ENCODE measurements at places on chromosomes 1 and 21.

GRCh38 chr1:44406737-44407429 is 1.8 kb downstream of the RNF220 start:
- DNase-seq: no peak

DNA sequence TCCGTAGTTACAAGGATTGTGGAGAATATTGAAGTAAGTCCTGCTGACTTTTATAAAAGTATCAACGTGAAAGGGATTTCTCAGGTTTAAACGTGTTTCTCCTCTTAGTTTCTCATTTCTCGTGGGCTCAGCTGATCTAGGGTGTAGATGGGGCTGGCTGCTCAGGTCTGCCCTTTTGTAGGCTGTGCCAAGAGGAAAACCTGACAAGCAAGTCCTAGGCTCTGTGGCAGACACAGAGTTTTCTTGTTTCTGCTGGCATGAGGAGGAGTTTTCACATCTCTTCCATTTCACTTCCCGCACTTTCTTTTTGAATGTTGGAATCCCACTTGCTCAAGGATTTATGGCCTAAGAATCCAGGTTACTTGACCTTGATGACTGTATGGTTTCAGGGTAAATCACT is 14.8 kb downstream of the VPS13D start:
- DNase-seq: no peak

DNA sequence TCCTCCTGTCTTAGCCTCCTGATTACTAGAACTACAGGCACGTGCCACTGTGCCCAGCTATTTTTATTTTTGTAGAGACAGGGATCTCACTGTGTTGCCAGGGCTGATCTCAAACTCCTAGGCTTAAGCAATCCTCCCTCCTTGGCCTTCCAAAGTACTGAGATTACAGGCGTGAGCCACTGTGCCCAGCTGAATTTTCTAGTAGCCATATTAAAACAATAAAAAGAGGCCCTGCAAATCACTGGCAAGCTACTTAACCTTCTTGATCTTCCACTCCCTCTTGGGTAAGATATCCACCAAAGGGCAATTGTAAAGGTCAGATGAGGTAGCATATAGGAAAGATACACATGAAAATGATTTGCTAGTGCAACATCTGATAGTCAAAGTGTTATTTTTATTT is 65.6 kb upstream of the SRSF10 start:
- DNase-seq: no peak

DNA sequence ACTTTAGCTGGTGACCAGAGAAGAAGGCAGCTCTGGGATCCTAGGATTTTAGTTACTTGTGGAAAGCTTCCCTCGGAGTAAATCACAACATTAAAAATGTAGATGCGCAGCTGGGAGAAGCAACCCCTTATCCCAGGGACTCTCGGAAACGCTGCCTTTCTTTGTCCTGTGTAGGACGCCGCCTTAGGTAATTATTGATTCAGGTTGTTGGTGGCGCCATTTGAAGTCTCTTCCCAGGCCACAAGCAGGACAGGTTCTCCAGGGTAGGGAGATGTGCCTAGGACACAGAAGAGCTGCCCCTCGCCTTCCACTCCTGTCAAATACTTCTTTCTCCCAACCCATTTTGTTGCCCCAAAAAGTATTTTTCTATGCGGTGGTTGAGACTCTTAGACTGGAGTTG is 10.3 kb downstream of the SLC37A1 start:
- no peak for DNase-seq

DNA sequence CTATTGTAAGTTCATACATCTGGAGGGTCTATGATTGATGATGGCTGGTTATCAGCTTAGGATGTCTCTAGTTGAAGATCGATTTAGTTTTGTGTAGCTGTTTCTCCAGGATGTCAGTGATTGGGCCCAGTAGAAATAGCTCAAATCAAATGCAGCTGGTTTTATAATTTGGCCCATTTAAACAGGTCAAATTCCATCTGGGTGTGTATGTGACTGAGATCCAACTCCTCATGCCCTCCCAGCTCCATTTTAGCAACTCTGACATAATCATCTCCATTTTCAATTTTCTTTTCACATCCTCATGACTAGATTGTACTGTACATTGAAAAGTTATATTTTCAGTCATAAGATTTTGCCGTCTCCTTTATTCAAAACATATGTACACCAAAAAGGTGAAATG is 99.2 kb downstream of the TPR start:
- no peak for DNase-seq

- no peak for DNase-seq
These were observed 26.8 kb downstream of the PRDM15 start for GRCh38 chr21:41852151-41852928.

DNA sequence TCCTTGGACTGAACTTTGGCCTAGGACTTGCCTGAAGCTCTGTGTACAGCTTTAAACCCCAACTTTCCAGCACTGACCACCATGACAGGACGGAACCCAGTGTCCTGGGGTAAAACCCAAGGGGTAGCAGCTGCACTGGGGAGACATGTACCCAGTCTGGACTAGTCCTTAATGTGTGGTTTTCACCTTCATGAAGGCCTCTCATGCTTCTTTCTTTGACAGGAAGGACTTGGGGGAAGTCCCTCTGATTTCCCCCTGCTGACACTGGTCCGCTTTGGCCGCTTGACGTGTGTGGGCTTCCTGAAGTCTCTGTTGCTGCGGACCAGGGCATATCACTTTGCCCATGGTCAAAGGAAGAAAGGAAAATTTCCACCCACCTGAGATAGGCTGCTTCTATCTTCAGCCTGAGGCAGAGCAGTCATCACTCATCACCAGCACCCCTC is 66.3 kb upstream of the PRDX6 start:
- no peak for DNase-seq

- no peak for DNase-seq
These were observed 74.6 kb upstream of the CSF3R start for GRCh38 chr1:36557041-36558000.

- DNase-seq: peak; percentile 58
These were observed 953 bp downstream of the TRIM46 start for GRCh38 chr1:155174324-155175280.

DNA sequence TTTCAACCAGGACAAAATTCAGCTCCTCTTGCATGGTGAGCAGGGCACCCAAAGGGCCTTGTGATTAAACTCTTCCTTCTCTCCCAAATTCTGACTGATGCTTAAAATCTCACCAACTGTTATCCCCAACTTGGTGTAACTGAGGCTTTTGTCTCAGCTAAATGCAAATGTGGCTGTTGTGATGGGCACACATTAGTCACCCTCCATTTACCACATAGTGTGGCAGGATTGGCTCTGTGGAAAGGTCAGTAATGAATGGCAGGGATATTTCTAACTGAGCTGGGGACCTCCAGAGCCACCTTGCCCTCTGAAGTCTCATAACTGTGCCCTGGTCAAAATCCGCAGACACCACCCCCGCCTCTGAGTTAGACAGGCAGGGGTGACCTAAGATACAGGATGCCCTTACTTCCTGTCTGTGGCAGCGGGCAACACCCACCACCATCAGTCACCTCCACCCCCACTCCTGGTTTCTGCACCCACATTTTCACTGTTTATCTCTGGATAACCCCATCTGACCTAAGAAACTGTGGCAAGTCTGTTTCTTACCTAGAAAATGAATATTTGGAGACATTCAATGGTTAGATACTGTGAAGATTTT is 25.4 kb upstream of the RGS16 start:
- no peak for DNase-seq

GRCh38 chr1:3883194-3883925 is 16.7 kb downstream of the C1orf174 start:
- DNase-seq: no peak

GRCh38 chr1:109279615-109280278 is 3.2 kb downstream of the PSRC1 start:
- DNase-seq: peak; percentile 63

DNA sequence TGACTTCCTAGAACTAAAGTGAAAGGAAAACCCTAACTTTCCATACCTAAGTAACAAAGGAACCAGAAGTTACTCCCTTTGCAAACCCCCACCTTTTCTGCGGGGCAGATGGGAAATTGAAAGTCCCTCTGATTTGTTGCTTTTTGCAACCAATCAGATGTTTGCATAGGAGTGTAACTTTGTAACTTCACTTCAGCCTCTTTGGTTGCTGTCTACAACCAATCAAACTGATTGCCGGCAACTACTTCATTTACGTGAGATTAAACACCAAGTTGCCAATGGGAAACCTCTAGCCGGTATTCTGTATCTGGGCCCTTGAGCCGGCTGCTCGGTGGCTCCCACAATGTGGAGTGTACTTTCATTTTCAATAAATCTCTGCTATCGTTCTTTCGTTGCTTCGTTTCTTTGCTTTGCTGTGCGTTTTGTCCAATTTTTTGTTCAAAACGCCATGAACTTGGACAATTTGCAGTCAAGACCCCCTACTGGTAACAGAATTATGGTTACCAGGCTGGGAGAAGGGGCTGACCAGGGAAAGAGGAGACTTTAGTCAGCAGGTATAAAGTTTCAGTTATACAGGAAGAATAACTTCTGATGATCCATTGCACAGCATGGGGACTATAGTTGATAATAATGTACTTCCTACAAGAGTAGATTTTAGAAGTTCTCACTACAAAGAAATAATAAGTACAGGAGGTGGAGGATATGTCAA is 69.2 kb upstream of the RGS2 start:
- DNase-seq: no peak

DNA sequence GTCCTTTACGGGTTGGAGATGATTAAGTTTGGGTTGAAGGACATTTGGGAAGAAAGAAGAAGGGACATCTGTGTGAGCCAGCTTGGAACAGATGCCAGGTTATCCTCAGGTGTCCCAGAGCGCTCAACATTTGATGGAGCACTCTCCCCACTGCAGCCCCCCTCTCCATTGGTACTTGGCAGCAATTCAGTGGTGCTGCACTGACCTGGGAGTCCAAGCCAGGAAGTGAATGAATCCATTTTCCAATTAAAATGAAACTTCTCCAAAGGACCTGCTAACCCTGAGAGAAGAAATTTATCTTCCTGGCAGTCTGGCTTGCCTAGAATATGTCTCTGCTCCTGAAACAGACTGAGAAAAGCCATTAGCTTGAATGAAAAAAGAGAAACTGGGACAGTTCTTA is 67.1 kb downstream of the FGGY start:
- DNase-seq: no peak

GRCh38 chr1:164635059-164635802 is 76.2 kb downstream of the PBX1 start:
- no peak for DNase-seq

DNA sequence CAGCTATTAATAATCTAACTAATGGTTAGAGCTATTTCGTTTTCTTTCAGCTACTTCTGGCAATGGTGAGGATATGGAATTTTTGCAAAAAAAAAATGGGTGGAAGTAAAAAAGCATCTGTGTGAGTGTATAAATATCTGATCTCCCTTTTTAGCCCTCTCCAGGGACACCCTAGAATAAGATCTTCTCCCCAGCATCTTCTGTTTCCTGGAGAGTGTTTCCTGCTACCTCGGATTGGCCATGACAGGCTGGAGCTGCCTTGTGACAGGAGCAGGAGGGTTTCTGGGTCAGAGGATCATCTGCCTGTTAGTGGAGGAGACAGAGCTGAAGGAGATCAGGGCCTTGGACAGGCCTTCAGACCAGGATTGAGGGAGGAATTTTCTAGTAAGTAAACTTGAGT is 23.8 kb downstream of the HSD3B2 start:
- DNase-seq: no peak

DNA sequence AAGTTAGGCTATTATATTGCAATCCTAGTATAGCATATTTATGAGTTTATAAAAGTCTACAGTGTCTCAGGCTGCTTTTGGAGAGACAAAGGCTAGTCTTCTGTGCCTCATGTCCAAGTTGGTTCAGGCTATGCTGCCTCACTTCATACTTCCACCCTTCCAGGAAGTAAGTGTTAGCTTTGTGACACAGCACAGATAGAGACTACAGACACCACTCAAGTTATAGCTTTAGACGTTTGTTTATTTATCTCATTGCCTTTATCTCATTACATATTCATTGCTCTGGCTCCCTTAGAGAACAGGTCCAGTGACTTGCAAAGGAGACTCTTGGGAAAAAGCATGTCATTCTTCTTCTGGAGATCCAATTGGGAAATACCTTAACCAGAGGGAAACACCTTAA is 22.6 kb upstream of the GBP4 start:
- DNase-seq: no peak

DNA sequence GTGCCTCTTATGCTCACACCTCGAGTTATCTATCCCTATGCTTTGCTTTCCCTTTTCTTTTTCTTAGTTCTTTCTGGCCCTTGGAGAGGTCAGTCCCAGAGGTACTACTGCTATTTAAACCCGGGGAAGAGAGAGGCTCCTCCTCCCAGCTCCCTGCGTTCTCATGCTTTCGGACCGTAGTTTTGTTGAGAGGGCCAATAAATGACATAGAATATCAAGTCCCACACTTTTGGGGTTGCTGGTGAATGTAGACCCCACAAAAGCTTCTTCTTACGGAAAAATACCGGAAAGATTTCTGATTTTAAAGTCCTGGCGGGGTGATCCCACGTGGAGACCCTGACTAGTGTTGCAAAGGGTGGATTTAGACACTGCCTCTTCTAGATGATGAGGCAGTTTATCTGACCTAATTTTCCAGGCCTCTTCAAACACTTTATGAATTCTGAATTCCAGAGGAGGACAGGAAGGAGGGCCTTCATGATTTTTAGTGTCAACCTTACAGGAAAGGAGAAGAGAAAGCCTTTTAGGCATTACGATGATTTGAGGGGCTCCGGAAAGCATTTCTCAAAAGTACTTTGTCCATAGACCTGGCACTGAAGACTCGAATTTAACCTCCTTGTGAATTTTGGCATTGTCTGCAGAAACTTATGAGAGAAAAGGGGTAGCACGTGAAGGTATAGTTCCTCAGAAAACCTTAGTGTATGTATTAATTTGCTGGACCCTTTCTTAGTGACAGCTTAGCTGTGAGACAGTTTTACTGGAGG is 694 bp downstream of the TMEM167B start:
- no peak for DNase-seq

DNA sequence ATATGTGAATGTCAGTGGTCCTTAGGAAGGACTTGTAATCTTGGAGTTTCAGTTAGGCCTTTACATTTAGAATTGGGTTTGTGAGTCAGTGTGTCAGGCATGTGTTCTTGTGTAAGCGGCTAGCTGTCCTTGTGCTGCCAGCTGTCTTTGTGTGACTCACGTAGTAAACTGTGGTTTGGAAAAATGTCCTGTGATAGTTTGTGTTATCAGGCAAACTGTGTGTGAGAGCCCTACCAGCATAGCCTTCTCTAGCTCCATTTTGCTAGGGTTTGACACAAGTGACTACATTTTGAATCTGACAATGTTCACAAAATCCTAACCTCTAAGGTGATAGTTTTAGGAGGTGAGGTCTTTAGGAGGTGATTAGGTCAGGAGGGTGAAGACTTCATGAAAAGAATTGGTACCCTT is 6.9 kb upstream of the SLC35D1 start:
- DNase-seq: no peak

- DNase-seq: peak; percentile 46
These were observed 48.5 kb upstream of the OLIG2 start for GRCh38 chr21:32977216-32977615.

- no peak for DNase-seq
These were observed 43.0 kb downstream of the JAK1 start for GRCh38 chr1:64923294-64923718.

DNA sequence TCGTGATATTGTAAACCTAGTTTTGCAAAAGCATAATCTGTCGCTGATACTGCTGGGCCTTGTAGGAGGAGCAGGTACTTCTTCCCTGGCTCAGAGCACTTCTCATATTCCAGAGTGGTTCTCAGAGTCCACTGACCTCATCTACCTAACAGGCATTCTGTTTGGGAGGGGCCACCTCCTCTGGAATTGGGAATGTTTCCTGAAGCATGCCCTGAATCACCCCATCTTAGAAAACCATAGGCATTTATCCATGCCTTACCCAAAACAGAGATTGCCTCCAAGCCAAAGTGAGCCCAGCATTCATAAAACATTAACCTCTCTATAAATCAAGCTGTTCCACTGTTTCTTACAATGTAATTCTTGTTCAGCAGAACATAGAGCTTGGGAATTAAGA is 35.1 kb downstream of the SLC44A3 start:
- no peak for DNase-seq

GRCh38 chr1:39396671-39397070 is 94.8 kb upstream of the BMP8A start:
- no peak for DNase-seq
